Sigmoid colon (tissue), 7 donors: ENCODE measurements at places on chromosomes 6 and 20. TPM values are rescaled to one million over a fixed set of nuclear protein-coding genes. Genes with fewer than 3 reads are reported as not detected.

Gene MYO6
- polyA plus RNA-seq = 31.2 TPM

GRCh38 chr6:88236612-88237360, 70.6 kb upstream of the CNR1 start:
- no peaks in the 10 kb centered on the region for H3K27me3 ChIP-seq
- no peak for DNase-seq
- H3K27ac ChIP-seq = no peak overlapping the region
- no peaks in the 10 kb centered on the region for H3K36me3 ChIP-seq
- H3K4me1 ChIP-seq = no peaks in the 10 kb centered on the region

- no peaks in the 10 kb centered on the region for H3K4me1 ChIP-seq
- DNase-seq = no peak
- H3K27ac ChIP-seq = no peak overlapping the region
Observed at GRCh38 chr6:75751443-75751842, 2.4 kb downstream of the MYO6 start.

GRCh38 chr20:35657271-35657670, 7.4 kb downstream of the CPNE1 start:
- no peak overlapping the region for H3K4me3 ChIP-seq
- peaks cover 85% of the 10 kb centered on the region for H3K4me1 ChIP-seq
- H3K27ac ChIP-seq = no peak overlapping the region
- peaks cover 13% of the 10 kb centered on the region for H3K36me3 ChIP-seq

Gene RALGAPA2
- 8.4 TPM for polyA plus RNA-seq

DNA sequence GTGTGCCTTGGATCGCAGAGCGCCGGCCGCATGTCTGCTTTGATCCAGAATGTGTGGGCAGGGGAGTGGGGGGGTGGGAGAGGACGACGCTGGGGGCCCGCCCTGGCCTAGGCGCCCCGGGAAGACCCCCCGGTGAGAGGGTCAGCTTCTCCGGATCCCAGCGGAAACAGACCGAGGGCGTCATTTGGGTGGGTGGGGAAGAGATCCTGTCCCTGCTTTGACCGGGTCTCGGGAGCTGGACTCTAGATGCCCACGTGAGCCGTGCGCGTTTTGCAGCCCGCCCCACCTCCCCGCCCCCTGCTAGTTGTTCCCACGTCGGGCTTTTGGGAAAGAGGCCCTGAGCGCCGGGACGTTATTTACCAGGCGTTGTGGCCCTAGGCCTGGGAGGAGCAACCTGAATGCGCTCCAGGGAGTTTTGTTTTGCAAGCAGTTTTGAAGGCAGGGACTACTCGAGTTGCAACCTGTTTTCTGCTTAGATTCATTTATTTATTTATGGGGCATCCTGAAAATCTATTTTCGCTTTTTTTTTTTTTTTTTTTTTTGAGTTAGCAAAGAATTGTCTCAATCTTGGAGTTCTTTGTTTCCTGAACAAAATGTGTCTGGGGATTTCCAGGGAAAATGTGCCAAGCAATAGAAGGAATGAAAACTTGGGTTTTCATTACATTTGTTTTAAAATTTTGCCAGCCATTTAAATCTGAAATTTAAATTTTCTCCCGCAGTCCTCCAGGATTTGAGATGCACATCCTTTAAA, 1.6 kb downstream of the DSP start:
- H3K27ac ChIP-seq = peak overlapping the region; percentile 64
- DNase-seq = peak; percentile 71
- peak overlapping the region; percentile 26 for H3K4me3 ChIP-seq
- H3K36me3 ChIP-seq = no peaks in the 10 kb centered on the region
- H3K4me1 ChIP-seq = no peaks in the 10 kb centered on the region

DNA sequence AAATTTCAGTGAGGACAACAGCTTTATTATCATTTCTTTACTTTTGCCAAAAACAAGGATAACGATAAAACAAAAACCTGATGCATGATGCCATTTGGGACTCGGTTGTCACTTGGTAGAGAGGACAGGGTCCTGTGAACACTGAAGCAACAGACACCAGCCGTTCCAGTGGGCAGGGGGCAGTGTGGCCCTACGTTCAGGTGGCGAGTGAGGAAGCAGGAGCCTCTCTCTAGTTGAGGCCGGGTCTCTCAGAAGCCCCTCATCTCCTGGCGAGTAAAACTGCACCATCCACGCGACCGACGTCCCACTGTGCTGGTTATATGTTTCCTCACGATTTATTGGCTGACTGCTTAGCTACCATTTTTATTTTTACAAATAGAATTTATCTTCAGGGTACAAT, 231.6 kb downstream of the THBS2 start:
- H3K4me1 ChIP-seq = no peaks in the 10 kb centered on the region
- no peak overlapping the region for H3K27ac ChIP-seq
- H3K4me3 ChIP-seq = no peak overlapping the region
- DNase-seq = no peak
- no peaks in the 10 kb centered on the region for H3K36me3 ChIP-seq

DNA sequence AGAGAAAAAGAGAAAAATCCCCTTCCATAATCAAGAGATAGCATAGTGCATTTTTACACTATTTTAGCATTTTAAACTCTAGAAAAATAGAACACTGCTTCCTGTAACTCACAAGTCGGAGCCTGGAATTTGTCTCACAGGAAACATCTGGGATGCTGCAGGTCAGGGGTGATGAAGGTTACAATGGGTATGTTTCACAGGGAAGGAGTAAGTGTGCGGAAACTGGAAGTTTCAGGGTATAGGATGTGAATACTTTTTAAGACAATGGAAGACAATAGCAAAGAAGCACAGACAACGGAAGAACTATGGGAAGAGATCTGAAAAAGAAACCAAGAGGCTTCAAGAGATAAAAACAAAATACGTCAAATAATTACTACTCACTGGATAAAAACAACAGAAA, 361.0 kb upstream of the MARCKS start:
- no peaks in the 10 kb centered on the region for H3K36me3 ChIP-seq
- H3K27ac ChIP-seq = no peak overlapping the region

Gene HAO1
- polyA plus RNA-seq = not detected

Gene ADGRB3
- polyA plus RNA-seq = not detected

GRCh38 chr6:18243302-18243893, 20.9 kb downstream of the DEK start:
- H3K27me3 ChIP-seq = no peaks in the 10 kb centered on the region
- H3K4me3 ChIP-seq = no peak overlapping the region
- no peak overlapping the region for H3K27ac ChIP-seq
- DNase-seq = no peak
- peaks cover 39% of the 10 kb centered on the region for H3K4me1 ChIP-seq

DNA sequence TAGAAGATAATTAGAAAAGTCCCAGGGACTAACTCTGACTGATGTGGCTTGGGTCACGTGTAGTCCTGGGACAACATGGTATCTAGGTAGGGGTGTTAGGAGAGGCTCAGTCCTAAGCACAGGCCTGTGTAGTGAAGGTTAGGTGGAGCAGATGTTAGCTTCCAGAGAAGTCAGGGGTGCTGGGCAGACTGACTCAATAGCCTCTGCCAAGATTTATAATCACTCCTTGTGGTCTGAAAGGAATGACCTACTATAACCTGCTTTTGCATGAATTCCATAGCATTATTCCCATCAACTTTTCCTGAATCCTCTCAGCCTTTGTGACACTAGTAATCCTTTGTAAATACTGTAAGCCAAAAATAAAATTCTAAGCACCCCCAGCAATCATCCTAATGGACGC, 10.2 kb upstream of the PEX7 start:
- H3K27me3 ChIP-seq = no peaks in the 10 kb centered on the region
- no peak overlapping the region for H3K27ac ChIP-seq
- no peaks in the 10 kb centered on the region for H3K4me1 ChIP-seq
- no peak for DNase-seq
- H3K4me3 ChIP-seq = no peak overlapping the region

Gene F13A1
- 37.0 TPM for polyA plus RNA-seq

Gene C6orf15
- polyA plus RNA-seq = not detected

DNA sequence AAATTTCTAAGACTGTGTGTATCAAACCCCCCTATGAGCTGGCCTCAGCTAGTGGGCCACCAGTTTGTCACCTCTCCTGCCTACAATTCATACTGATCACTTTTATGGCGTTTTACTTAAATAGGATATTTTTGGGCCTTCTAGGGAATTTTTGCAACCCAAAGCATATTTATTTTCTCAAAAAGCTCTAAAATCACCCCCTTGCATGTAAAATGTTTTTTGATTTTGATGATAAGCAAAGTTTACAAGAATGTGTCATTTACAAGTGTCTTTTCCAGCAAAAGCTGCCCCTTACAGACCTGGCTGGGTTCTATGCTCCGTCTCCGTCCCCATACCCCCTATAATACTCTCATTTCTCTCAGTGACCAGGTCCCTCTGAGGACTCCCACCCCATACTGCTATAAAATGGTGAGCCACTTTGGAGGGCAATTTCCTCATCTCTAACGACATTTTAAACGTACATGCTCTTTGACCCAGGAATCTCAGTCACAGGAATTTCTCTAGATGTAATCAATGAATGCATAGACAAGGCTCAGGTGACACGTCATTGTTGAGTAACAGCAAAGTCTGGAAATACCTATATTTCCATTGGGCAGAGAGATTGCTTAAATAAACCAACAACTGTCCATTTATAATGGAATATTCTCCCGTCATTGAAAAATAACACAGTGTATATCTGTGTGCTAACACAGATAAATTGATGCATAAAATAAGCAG, 13.9 kb upstream of the OCSTAMP start:
- DNase-seq = peak; percentile 18
- H3K27ac ChIP-seq = no peak overlapping the region
- no peaks in the 10 kb centered on the region for H3K27me3 ChIP-seq
- H3K4me1 ChIP-seq = peaks cover 20% of the 10 kb centered on the region
- no peaks in the 10 kb centered on the region for H3K36me3 ChIP-seq
- no peak overlapping the region for H3K4me3 ChIP-seq

Gene SMIM26
- polyA plus RNA-seq = 134 TPM

Gene LAMP5
- 0.46 TPM for polyA plus RNA-seq

Gene FHL5
- not detected for polyA plus RNA-seq

Gene RCAN2
- 5.5 TPM for polyA plus RNA-seq

GRCh38 chr6:31826793-31827285, 699 bp upstream of the HSPA1B start:
- H3K4me1 ChIP-seq = peaks cover 43% of the 10 kb centered on the region
- no peaks in the 10 kb centered on the region for H3K27me3 ChIP-seq
- DNase-seq = peak; percentile 97
